Stimulated activated CD8-positive, alpha-beta memory T cell treated with anti-CD3 and anti-CD28 coated beads, Interleukin-4, amount 100 ng/mL, for 48 hours (primary cell): ENCODE measurements at places on chromosomes 13 and 19.

DNA sequence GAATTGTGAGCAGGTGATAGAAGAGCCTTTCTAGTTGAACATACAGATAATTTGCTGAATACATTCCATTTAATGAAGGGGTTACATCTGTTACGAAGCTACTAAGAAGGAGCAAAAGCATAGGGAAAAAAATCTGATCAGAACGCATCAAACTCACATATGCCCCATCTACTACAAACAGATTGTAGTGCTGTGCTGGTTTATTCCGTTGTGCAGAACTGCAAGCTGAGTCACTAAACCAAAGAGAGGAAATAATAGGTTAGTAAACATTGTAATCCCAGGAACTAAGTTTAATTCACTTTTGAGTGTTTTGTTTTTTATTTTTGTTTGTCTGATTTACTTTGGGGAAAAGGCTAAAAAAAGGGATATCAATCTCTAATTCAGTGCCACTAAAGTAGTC, 136.3 kb downstream of the CDK8 start:
- no peak for DNase-seq

GRCh38 chr19:33418871-33419787, 45.6 kb downstream of the CEBPG start:
- no peak for DNase-seq

- DNase-seq, result no peak
Observed at GRCh38 chr19:34471906-34472700, 9.5 kb upstream of the WTIP start.

GRCh38 chr13:35483761-35484160, 7.3 kb upstream of the MAB21L1 start:
- no peak for DNase-seq

- DNase-seq, result no peak
Observed at GRCh38 chr13:98349731-98350305, 172.7 kb upstream of the RNF113B start.

DNA sequence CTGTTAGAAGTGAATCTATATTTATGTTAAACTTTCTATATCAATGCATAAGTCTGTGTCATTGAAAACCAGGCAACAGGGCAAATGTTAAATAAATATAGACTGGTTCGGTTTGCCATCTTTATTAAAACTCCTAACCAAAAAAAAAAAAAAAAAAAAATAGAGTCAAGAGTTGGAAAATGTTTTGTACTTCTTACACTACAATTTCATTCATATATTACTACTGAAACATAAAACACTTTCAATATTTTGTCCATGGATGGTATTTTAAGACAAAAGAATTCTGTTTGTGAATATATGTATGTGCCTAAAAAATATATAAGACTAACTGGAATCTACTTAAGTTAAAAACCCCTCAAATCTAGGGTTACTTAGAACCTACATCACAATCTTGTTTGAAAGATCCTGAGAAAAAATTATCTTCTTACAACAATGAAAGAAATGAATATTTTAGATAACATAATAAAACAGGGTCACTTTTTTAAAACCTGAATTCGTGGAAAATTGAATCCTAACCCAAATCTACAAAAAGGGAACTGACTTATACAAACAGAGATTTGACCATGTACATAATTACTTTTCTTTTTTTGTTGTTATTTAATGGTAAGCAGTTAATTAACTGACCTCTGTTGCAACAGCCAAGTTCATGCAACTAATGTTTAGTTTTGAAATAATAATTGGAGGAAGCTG, 5.1 kb downstream of the DACH1 start:
- no peak for DNase-seq

DNA sequence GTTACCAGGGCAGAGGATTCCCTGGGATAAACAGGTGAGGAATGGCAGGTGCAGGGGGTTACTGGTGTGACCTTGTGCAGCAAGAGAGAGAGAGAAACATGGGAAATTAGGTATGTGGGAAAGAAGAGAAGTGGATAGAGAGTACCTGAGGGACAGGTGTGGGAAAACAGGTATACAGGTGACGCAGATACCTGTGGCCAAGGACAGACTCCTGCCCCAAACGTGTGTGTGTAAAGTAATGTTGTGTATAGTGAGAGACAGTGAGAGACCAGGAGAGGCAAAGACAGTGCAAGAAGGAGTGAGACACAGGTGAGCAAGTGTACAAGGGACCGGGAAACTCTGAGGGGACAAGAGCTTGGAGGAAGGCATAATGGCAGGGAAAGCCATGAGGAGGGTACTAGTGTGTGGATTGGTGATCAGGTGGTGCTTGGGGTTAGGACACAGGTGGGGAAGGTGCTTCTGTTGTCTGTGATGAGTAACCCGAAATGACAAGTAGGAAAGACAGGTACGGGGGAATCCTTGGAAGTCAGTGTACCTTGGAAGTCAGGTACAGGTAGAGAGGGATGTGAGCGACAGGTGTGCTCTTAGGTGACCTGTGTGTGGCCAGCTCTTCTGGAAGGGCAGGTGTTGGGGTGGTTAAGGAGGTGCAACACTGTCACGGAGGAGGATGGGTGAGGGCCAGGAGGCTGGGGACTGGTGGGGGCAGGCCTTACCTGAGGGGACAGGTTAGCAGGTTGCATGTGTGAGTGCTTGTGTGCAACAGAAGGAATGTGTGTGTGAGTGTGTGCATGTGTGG, 2.8 kb downstream of the ERFL start:
- no peak for DNase-seq

DNA sequence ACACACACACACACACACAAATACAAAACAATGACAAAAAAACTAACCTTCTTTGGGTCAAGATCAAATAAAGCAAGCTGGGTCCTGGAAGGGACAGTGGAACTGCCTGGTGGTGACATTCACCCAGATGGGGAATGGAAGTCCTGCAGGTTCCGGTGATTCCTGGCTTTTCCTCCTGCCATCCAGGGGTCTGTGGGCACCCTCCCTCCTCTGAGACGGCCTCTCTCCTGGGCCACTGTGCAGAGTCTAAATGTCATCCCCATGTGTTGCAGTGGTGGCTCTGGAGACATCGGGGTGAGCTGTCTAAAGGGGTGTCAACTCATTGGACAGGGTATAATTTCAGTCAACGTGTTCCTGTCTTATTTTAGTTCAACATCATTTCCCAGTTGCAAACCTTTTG, 248.2 kb downstream of the ZNF536 start:
- DNase-seq, result no peak

GRCh38 chr19:50638600-50638999, 1.1 kb downstream of the SYT3 start:
- DNase-seq, result no peak

- DNase-seq, result no peak
Observed at GRCh38 chr19:54153731-54154326, 5.7 kb downstream of the LENG1 start.

- DNase-seq, result no peak
Observed at GRCh38 chr13:30821421-30821820, 84.7 kb upstream of the MEDAG start.

DNA sequence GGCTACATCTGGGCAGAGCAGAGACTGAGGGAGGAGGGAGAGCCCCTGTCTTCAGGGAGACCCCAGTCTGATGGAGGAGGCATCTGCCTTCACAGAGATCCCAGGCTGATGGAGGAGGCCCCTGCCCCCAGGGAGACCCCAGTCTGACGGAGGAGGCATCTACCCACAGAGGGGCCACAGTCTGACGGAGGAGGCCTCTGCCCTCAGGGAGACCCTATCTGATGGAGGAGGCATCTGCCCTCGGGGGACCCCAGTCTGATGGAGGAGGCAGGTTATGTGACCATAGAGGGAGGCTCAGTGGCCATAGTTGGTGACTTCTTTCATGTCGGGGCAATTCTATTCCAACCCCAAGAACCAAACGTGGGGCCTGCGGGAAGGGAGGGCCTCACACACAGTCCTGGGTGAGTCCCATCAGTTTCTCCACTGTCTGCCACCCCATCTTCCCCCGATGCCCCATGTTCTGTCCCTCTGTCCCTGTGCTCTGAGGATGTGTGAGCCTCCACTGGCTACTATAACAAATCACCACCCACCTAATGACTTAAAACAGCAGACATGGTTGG, 14.3 kb downstream of the MISP start:
- no peak for DNase-seq

- DNase-seq, result peak; percentile 69
Observed at GRCh38 chr13:27792393-27793218, at the start of gene GSX1. TSS of gene GSX1 (plus strand) at chr13:27792483. CDS start at chr13:27792691, 208 bp downstream.

DNA sequence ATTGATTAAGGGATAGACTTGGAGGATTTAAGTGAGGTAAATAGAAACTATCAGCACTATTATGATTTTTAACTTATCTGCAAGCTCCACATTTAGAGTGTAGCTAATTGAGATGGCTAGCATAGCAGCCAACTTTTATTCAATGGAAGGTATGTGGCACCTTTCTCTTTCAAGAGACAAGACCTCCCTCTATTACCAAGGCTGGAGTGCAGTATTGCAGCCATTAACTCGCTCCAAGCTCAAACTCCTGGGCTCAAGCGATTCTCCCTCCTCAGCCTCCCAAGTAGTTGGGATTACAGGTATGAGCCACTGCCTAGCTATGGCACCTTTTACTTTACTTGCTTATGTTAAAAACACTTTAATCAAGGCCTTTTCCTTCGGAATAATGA, 8.2 kb downstream of the TPT1 start:
- no peak for DNase-seq

DNA sequence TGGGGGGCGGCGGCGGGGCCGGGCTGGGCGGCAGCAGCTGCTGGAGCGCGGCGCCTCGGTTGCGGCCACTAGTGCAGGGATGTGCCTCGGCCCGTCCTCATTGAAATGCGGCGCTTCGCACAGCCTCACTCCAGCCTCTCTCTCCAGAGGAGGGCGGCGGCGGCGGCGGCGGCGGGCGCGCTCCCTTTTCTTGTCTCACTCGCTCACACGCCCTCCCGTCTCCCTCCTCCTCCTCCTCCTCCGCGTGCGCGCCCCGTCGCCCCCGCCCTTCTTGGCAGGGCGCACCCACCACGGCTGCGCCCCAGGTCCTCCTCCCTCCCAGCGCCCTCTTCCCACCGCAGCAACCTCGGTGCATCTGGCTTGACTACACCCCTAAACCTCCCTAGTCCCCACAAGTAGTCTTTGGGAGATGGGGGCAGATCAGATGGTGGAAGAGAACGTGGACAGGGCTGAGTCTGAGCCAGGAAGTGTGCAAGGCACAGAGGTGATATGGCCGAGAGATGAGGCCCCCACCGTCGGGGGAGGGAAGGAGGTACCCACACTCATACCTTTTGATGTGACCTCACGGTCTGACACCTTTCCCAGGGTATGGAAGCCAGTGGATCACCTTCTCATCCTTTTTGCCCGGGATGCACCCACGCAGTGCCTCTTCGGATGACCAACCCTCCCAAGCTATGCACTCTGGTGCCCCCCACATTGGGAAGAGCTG, at the start of gene DCLK1:
DCLK1 (minus strand) TSS at position 161 of the 709 bp plus-strand sequence.
- DNase-seq, result no peak

GRCh38 chr19:42394751-42395150, 4.7 kb upstream of the CNFN start:
- no peak for DNase-seq

GRCh38 chr13:20136781-20137703, 23.8 kb downstream of the GJA3 start:
- DNase-seq, result peak; percentile 77
